ENCODE measurements at places on chromosomes 6 and 20.

- no peak for ATAC-seq
These were observed 46.0 kb upstream of the IL17A start for GRCh38 chr6:52139985-52140680.

GRCh38 chr6:111222341-111222740 lies 135.0 kb downstream of the SLC16A10 start:
- ATAC-seq: no peak

DNA sequence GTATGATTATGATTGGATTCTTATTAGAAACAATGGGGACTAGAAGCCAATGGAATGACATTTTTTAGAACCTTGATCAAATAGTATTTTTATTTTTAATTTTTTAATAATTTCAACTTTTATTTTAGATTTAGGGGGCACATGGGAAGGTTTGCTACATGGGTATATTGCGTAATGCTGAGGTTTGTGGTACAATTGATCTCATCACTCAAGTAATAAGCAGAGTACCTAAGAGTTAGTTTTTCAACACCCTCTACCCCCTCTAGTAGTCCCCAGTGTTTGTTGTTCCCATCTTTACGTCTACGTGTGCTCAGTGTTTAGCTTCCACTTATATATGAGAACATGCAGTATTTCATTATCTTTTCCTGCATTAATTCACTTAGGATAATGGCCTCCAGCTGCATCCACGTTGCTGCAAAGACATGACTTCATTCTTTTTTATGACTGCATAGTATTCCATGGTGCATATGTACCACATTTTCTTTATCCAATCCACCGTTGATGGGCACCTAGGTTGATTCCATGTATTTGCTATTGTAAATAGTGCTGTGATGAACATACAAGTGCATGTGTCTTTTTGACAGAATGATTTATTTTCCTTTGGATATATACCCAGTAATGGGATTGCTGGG lies 281.1 kb upstream of the MAN1A1 start:
- no peak for ATAC-seq

DNA sequence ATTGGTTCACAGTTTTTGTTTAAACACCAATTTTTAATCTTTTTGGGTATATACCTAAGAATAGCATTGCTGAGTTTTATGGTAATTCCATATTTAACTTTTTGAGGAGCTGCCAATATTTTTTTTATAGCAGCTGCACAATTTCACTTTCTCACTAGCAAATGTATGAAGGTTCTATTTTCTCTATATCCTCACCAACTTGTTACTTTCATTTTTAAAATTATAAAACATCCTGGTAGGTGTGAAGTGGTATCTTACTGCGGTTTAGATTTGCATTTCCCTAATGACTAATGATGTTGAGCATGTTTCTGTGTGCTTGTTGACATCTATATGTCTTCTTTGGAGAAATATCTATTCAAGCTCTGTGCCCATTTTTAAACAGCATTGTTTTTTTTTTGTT lies 452.1 kb downstream of the GRIK2 start:
- ATAC-seq: no peak

DNA sequence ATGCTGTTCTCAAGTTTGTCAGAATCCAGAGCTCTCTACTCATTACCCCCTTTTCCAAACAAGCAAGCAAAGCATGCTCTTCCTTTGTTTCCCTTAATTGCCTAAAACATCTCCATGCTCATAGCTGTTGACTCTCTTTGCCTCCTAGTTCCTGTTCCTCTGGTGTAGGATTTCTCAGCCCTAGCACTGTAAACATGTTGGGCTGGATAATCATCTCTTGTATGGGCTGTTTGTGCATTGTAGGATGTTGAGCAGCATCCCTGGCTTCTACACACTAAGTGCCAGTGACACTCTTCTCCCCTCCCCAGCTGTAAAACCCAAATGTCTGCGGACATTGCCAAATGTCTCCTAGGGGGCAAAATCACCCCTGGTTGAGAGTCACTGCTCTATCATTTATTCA lies 14.0 kb downstream of the PPARD start:
- no peak for ATAC-seq

- no peak for ATAC-seq
These were observed 186.7 kb upstream of the ARID1B start for GRCh38 chr6:156590482-156590881.

DNA sequence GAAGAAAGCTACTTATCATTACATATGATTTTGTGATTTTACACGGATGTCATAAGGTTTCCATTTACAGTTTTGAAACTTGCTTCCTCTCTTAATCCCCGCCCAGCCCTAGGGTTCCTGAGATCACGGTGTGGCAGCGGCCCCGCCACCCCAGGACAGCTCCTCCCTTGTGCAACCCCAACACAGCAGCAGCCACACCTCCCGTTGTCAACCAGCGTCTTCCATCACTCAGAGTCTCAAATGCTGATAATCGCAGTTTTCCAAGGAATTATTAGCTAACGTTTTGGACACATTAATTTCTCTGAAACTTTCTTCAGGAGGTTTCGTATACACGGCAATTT lies 204.8 kb downstream of the THBS2 start:
- no peak for ATAC-seq

DNA sequence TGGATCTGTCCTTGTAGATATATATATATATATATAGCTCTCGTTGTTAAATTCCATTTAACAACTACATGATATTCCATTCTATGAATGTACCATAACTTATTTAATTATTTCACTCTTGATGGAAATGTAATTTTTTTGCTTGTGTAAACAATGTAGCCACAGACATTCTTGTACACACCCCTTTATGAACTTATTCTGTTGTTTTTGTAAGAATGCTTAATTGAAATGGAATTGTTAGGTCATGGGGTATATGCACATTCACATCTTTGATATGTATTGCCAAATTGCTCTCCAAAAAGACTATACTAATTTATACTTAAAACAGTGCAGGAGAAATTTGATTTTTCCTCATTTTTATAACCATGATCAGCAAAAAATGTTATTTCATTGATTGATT lies 67.2 kb downstream of the MAP3K4 start:
- no peak for ATAC-seq

DNA sequence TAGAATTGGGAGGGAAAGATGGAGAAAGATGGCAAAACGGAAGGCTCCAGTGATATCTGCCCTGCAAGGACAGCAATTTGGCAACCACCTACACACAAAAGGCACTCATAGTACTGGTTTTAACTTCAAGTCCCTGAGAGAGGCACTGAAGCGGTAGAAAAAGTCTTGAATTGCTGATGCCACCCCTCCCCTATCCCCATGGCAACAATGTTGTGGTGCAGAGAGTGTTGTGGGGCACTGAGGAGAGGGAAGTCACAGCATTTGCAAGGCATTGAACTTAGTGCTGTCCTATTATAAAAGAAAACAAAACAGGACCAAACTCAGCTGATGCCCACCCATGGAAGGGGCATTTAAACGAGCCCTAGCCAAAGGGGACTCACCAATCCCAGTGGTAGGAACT lies 343.7 kb downstream of the HAO1 start:
- no peak for ATAC-seq

DNA sequence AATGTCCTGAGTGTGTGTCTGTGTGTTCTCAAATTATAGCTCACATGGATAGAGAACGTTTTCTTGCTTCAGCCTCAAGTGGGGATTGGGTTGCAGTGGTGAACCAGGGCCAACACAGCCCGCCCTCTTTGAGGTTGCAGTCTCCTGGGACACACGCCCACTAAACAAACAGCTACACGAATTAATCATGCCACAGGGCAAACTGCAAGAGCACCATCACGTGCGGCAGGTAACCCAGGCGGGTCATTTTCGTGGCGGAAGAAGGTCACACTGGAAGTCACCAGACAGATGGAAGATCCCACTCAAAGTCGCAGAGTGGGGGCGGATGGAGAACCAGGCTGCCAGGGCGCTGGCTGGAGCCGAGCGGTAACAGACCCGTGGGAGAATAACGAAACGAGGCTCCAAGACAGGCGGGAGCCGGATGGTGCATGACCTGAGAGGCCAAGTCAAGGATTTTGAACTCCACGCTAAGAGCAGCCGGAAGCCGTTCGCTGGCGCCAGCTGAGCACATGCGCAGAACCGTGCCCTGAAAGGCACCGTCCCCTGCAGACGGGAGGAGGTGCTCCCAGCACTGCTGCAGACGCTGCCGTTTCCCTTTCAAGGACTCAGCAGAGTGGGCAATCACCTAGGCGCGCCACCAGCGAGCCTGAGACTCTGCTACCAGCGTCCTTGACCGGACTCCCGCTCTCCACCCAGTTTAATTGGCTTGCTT lies 10.7 kb downstream of the DLL1 start:
- peak; percentile 80 for ATAC-seq

- ATAC-seq: no peak
These were observed 5.6 kb downstream of the ABHD16A start for GRCh38 chr6:31697555-31697954.

DNA sequence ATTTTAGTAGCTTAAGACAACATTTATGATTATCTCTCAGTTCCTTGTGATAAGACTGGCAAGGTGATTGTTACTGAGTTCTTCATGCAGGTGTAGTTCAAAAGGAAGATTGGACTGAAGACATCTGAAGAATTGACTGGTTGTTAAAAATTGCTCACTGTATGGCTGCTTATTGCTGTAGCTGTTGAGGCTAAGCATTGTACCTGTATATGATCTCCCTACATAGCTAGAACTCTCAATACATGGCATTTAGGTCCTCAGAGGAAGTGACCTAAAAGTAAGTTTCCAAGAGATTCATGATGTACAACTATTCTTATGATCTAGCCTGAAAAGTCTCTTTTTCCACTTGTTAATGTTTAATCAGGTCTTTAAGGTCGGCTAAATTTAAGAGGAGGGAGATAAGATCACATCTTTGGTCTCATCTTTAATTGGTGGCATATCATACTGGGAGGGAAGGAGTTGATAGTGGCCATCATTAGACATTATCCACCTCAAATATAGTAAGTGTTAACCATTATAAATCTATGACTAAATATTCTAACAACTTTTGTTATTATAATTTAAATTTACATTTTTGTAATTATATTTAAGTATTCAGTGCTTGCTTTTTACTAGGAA lies 401.2 kb upstream of the EPHA7 start:
- no peak for ATAC-seq

GRCh38 chr6:36109092-36109491 lies 21.2 kb upstream of the MAPK13 start:
- ATAC-seq: peak; percentile 93

GRCh38 chr6:382883-383810 lies 8.4 kb upstream of the IRF4 start:
- no peak for ATAC-seq

- no peak for ATAC-seq
These were observed 516.1 kb upstream of the MAN1A1 start for GRCh38 chr6:119865466-119866350.

GRCh38 chr6:136769759-136770158 lies 22.5 kb downstream of the MAP3K5 start:
- ATAC-seq: no peak

Measured in stimulated activated memory B cell treated with anti-CD40 and anti-IgM and Interleukin-4, amounts not matched to agents 10 μg/mL and 1 μg/mL and 100 μg/mL, for 72 hours (primary cell).